ENCODE measurements at places on chromosomes 13 and 19. TPM values are rescaled to one million over a fixed set of nuclear protein-coding genes. Genes with fewer than 3 reads are reported as not detected.

DNA sequence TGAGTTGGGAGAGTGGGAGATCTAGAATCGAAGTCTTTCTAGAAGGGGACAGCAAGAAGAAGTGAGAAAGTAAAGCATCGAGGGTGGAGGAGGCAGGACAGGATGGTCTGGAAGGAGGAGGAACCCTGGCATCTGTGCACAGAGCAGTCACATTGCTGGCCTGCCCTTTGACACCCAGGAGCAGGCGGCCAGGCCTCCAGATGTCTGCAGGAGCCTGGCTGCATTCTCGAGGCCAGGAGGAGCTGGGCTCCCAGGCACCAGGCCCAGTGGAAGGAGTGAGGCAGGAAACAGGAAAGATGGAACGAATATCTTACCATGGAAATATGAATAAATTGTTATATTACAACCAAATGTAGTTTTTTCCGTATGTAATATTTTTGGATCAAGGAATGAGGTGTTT is 27.7 kb upstream of the ARGLU1 start:
- no peak for DNase-seq

DNA sequence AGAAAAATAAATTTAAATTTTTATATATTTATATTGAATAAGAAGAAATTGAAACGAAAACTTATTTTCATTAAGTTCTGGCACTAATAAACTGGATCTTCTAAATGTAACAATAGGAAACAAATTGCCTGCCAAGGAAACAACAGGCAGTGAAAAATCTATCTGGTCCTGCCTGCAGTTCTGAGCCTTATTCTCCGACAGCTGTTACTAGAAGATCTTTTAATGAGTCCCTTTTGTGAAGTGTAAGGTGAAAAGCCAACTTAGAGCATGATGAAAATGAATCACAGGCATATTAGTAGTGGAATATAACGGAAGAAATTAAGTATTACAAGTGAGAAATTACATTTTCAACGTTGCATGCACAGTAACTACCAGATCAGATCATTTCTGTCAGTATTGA is 1002.7 kb upstream of the PCDH20 start:
- DNase-seq: no peak

GRCh38 chr19:15234431-15235130 is 2.3 kb upstream of the EPHX3 start:
- no peak for DNase-seq

GRCh38 chr13:99071211-99071610 is 93.3 kb upstream of the DOCK9 start:
- no peak for DNase-seq

DNA sequence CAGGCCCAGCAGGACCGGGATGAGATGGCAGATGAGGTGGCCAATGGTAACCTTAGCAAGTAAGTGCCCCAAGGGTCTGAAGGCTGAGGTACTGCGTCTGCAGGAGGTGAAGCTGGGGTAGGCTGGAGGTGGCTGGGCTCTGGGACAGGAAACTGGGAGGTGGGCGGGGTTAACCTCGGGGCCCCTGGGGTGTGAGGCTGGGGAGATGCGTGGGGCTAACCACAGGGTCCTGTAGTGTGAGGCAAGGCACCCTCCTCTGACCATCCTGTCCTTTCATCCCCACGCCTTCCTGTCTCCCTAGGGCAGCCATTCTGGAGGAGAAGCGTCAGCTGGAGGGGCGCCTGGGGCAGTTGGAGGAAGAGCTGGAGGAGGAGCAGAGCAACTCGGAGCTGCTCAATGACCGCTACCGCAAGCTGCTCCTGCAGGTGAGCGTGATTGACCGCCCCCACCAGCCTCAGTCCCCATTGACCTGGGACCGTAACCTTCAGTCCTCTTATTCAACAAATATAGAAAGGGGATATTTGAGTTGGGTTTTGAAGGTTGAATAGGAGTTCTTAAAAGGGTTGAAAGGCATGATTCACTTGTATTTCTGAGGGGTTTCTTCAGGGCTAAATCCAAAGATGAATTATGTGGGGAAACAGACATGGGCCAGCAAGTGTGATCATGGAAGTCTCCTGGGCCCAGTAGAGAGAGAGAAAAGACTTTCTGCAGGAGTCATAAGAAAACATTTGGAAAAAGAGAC is 35.7 kb downstream of the KCNC3 start:
- DNase-seq: no peak

DNA sequence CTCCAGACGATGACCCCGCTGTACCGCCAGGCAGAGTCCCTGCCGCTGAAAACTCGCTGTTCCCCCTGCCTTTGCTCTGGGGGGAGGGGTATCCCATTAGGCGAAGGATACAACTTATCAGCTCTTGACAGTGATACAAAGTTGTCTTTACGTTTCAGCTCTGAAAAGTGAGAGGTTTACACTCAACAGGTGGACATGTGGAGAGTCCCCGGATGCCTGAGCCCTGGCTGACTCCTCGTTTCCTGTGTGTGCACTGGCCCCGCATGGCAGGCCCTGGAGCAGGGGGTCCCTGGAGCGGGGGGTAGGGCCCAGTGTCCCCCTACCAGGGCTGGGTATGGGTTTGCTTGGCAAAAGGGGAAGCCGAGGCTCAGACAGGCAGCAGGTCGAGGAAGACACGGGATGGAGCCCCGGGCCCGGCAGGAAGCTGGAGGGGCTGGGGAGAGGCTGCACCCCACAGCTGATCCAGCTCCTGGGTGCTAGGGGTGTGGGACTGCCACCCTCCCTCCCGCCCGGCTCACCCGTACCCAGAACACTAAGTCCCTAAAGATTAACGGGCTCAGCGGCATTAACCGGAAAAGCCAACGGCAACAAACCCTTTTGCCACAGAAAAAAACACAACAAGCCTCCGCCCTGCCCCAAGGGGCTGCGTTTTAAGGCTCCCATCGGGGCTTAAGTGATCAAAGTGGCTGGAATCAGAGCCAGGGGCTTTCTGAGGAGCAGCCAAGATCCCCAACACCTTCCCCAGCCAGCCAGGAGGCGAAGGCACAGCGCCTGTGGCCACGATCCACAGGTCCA is 5.6 kb downstream of the TCF3 start:
- no peak for DNase-seq

DNA sequence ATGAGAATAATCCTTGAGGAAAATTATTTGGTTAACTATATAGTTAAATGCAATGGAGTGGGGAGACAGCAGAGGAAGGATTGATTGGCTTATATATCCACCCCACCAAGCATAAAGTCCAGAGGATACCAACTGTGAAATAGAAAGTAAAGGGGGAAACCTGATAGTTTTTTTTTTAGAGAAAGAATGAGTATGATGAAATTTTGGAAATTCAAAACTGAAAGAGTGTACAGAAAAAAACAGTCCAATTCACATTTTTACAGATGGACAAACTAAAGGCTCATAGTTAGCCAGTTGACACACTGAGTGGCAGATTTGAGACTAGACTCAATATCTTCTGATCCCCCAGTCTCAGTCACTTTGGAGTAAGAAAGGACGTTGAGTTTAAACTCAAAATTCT is 51.1 kb downstream of the FNDC3A start:
- DNase-seq: no peak

- no peak for DNase-seq
These were observed 72.8 kb upstream of the SPATA13 start for GRCh38 chr13:24087605-24088225.

- DNase-seq: no peak
These were observed 18.0 kb upstream of the CD22 start for GRCh38 chr19:35310811-35311465.

GRCh38 chr13:19959141-19959830 is 759 bp downstream of the ZMYM2 start:
- peak; percentile 76 for DNase-seq

GRCh38 chr19:29645491-29645867 is 19.8 kb upstream of the PLEKHF1 start:
- DNase-seq: no peak

- peak; percentile 58 for DNase-seq
These were observed 7.1 kb downstream of the LIPE start for GRCh38 chr19:42420055-42420544.

- DNase-seq: no peak
These were observed 19.5 kb upstream of the ARL11 start for GRCh38 chr13:49608651-49609331.

- no peak for DNase-seq
These were observed 289.9 kb downstream of the DIAPH3 start for GRCh38 chr13:59873856-59874255.

- DNase-seq: peak; percentile 73
These were observed 14.3 kb downstream of the FZR1 start for GRCh38 chr19:3520166-3521103.

- DNase-seq: no peak
These were observed 120.5 kb downstream of the KATNAL1 start for GRCh38 chr13:30186634-30187415.

DNA sequence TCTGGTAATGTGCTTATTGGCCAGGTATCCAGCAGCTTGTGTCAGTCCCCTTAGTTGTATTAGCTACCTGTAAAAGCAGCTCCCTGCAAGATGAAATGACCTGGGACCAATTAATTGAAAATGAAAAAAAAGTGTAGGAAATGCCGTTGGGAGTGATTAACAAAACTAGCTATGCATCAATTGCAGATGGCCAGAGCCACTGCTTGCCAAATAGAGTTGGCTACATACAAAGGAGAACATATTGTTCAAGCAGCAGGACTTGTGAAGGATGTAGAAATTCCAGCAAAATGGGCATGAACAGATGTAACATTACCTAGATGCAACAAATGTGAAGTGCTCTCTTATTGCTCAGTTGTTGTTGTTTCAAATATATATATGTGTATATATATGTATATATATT is 300.5 kb downstream of the PCDH17 start:
- DNase-seq: no peak

GRCh38 chr19:34263745-34264237 is 9.4 kb downstream of the GARRE1 start:
- no peak for DNase-seq

DNA sequence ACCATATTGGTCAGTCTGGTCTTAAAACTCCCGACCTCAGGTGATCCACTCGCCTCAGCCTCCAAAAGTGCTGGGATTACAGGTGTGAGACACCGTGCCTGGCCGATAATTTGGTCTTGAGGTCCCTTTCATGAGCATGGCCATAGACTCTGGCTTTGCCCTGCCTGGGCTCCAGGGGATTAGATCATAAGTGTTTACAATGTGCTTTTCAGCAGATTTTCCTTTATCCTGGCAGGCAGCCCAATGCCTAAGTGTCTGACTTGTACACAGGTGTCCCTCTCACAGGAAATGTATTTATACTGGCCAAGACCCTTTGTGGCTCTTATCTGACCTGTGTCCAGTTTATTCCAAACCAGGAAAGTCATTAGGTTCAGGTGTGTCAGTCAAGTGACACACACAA is 15.9 kb downstream of the BCAM start:
- DNase-seq: no peak

GRCh38 chr19:19459707-19460251 is 54.3 kb downstream of the GATAD2A start:
- DNase-seq: no peak

The LILRA1 gene
- 0.43 TPM for polyA plus RNA-seq

The ZNF665 gene
- polyA plus RNA-seq: 6.3 TPM

The SIGLEC12 gene
- 5.1 TPM for polyA plus RNA-seq

The FPR3 gene
- polyA plus RNA-seq: 4.9 TPM

The IGFL3 gene
- polyA plus RNA-seq: not detected

The FREM2 gene
- polyA plus RNA-seq: 6.2 TPM

The TMEM205 gene
- polyA plus RNA-seq: 111 TPM

The ZNF563 gene
- polyA plus RNA-seq: 2.8 TPM

The MEIOSIN gene
- polyA plus RNA-seq: not detected

The ACTMAP gene
- 16.6 TPM for polyA plus RNA-seq

The PRSS57 gene
- polyA plus RNA-seq: 1.1 TPM
